RWPE1 (cell line): ENCODE measurements at places on chromosomes 11 and 22.
A peak's percentile ranks its signal among the peaks of the same experiment; 100 is the strongest.

GRCh38 chr11:66854729-66855211 is 2.1 kb upstream of the LRFN4 start:
- no peak for DNase-seq

DNA sequence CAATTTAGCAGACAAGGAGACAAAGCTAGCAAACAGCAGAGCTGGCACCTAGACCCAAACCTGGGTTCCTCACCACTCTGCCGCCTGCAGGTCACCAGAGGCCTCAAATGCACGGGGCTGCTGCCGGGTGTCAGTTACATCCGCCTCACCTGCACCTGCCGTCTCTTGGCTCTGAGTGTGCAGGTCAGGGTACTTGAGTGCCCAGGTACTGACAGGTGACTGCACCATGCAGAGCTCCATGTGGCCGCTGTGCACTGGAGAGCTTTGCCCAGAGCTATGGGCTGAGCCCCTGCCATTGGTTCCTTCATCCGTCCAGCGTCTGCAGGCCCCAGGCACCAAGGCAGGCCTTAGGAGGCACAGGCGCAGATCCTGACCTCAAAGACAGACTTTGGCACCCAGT is 35.0 kb downstream of the PDGFB start:
- no peak for DNase-seq

DNA sequence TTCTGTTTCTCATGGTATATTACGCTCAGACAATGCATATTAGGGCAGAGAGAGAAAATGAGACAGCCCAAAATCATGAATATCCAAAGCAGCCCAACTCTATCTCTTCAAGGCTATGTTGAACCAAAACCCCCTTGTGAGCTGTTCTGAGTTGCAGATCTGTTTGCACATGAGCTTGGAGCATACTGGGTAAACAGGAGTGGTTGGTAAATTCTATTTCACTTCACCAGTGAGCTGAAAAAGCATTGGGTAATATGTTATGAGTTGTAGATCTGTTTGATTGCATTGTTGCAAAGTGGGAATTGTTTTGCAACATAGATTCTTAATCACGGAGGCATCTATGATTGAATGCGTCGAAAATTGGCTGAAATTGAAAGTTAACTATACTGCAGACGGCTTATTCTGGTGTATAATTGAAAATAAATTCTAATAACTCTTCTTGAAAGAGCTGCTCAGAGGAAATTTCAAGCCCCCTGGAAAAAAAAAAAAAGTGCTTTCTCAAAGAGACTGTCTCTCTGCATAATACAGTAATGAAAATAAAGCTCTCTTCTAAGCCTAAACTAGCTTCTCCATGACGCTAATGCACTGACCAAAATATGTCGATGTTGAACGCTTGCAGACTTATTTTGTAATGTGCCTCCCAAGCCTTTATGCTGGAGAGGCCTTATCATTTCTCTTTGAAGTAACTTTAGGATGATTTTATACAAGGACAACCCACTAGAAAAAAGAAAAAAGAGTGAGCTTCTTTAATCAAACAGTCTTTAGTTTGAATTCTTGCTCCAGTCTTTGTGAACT is 263.7 kb downstream of the NTM start:
- no peak for DNase-seq

DNA sequence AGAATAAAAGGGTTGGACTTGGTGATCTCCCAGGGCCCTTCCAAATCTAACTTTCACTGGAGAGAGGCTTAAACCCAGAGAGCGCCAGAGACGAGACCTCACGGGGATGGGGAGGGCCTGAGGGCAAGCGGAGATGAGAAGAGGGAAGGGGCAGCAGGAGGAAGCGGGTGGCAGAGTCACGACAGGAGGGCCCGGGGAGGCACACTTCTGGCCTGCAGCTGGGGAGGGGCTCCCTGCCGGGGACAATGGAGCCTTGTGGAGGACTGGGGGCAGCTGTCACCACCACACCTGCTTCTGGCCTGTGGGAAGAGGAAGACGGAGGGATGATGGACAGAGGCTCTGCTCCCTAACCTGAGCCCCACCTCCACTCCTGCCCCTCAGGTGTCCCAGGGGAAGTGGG is 40.2 kb downstream of the PDE2A start:
- no peak for DNase-seq

GRCh38 chr22:37843741-37844089 is 419 bp downstream of the ANKRD54 start:
- DNase-seq: peak; percentile 25

DNA sequence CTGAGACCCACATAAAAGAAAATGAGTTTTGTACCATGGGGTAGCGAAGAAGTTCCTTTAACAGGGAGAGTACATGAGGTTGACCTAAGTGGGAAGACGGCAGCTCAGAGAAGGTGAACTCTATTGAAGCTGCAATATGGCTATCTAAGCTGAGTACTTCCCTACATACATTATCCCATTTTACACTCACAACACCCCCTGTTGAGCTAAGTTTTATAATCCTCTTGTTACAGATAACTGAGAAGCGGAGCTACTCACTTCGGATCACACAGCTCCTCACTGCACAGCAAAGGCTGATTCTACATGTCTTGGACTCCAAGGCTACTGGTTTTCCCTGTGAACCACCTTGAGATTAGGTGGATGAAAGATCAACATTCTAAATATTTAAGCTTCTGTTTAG is 8.2 kb upstream of the PIWIL4 start:
- DNase-seq: no peak

GRCh38 chr22:29956680-29957079 is 73.7 kb downstream of the MTMR3 start:
- DNase-seq: no peak

DNA sequence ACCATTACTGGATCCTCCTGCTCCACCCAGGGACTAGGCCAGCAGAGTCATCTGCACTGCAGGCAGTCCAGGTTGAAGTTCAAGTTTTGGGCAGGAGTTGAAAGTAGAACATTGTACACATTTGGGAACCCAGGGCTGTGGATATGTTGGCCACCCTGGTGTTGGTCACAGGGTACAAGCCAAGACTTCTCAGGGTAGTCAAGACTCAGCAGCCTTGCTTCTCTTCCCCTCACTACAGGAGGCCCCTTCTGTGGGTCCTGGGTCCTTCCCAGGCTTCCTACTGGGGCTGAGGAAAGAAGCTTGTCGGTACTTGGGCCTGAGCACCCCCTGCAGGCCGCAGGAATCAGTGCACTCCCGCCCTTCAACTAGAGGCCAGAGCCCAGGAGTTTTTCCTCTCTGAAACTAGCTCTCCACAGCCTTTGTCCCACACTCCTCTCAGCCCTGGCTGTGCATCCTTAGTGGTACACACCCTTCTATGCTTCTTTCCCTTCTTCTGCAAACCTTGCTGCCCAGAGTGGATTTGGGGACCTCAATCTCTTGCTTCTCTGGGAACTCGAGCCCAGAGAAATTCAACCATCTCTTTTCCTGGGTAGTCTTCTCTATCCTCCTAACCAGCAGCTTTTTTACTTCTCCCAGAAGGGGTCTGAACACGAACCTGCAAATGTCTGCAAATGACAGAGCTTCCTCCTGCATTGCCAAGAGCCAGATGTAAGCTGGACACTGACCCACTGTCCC is 2.6 kb upstream of the HPX start:
- DNase-seq: peak; percentile 46

DNA sequence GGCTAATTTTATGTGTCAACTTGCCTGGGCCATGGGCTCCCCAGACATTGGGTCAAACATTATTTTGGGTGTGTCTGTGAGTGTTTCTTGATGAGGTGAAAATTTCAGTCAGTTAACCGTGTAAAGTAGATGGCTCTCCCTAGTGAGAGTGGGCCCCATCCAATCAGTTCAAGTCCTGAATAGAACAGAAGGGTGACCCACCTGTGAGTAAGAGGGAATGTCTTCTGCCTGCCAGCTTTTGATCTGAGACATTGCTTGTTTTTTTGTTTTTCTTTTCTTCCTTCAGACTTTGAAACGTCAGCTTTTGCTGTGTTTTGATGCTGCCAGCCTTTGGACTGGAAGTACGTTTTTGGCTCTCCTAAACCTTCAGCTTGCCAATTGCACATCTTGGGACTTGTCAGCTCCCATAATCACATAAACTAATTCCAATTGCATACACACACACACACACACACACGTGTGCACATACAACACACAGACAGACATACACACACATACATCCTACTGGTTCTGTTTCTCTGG is 300.1 kb downstream of the CNTN5 start:
- DNase-seq: no peak

DNA sequence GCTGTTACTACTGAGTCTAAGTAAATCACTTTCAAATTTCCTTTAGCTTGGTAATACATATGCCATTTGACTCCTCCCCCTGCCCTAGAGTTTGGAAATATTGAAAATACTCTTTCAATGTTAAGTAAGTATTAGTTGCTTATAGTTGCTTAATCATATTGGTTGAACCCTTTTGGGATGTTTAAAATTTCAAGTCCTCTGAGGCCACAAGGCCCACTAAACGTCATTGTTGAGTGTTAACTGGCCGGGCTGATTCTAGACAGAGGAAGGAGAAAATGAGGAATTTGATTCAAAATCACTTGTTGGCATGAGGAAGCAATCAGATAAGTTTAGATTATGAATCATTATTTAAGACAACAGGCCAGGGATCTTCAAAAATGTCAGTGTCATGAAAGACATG is 8.5 kb downstream of the NAV2 start:
- no peak for DNase-seq

DNA sequence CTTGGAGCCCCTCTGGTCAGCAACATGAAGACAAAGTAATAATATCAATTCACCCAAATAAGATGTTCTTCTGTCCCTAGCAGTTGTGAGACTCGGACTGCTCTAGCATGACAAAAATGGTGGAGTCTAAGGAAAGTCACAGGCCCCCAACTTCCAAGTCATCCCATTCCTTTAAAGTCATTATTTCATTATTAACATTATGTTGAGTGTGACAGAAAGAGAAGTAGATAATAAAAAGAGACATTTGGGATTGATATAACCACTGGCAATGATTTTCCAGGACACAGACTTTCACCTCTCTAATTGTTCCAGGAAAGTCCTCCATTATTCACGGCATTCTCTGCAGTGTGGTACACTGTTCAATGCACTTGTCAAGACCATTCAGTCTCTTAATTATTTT is 1533.0 kb upstream of the TENM4 start:
- no peak for DNase-seq

DNA sequence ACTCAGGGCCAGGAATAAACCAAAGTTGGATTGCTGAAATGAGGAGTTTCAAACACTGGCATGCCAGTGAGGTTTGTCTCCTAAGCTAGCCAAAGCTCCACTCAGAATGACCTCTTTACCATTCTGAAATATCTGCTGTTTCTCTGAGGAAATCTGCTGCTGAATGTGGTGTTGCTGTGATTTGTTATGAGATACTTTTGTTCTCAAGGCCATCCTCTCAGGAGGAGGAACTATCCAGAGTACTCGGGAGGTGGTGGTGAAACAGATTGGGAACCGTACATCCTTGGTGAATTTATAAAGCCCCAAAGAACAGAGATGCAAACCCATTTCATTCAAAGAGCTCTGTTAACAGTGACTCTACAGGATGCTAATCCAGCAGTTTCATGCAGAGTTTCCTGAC is 50.5 kb downstream of the BDNF start:
- DNase-seq: no peak

DNA sequence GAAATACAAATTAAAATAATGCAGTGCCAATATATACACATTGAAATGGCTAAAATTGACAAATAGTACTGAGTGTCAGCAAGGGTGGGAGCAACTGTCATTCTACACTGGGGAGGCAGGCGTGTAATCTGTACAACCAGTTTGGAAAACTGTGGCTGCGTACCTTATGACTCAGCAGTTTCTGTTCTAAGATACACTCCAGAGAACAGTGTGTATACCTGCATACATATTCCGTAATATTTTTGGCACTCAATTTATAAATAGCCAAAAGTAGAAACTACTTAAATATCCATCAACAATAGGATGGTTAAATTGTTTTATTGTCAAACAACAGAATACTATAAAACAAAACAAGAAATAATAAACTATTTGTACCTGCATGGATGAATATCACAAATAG is 57.6 kb downstream of the RNF169 start:
- DNase-seq: no peak

- DNase-seq: peak; percentile 74
Observed at GRCh38 chr11:12331239-12331874, 46.0 kb upstream of the PARVA start.

GRCh38 chr22:39942439-39943230 is 17.6 kb upstream of the TMA7B start:
- DNase-seq: no peak

DNA sequence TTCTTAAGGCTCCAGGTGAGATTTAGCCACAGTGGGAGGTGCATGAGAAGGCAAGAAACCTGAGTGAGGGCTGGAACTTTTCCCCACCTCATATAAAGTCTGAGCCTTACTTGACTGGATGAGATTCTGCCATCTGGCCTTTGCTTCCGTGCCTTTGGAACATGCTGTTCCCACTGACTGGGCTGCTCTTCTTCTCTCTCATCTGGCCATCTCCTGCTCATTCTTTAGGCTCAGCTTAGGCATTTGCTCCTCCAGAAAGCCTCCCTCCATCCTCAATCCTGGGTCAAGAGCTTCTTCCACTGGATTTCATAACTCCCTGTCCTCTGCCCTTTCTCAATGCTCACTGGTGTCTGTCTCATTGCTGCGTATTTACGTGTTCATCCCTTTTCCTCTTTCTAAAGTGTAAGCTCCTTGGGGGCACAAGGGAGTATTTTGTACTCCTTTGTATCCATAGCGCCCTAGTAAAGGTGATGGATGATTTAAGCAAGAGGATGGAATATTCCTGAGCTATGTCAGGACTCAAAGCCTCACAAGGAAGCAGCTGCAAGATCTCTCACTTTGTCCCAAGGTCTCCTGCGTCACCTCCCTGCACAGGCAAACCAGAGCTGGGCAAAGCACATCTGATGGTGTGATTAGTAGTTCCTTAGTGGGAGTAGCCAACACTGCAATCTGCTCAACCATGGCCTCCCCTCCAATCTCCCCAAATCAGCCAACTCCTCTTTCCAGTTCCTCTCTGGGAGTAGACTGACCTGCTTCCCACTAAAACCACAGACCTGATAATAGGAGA is 15.3 kb downstream of the HSPA8 start:
- DNase-seq: no peak

- DNase-seq: no peak
Observed at GRCh38 chr11:11075515-11076171, 217.8 kb upstream of the ZBED5 start.

- DNase-seq: no peak
Observed at GRCh38 chr11:34866375-34866774, 49.8 kb downstream of the APIP start.

DNA sequence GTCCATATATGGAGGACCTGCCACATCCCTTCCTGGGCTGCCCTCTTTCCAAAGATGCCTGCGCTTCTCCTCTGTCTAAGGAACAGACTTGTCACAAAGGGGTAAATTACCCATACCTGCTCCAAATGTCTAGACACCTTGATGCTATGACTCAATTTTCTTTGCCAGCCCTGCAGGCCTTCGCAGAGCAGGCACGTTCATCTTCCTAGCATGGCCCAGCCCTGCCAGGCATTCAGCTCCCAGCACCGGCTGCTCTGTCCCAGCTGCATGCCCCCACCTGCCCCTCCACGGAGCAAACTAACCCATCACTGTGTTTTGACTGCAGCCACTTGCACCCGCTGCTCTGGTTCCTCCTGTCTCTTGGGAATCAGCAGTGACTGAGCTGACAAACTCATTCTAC is 526.1 kb downstream of the MIAT start:
- DNase-seq: no peak

- peak; percentile 13 for DNase-seq
Observed at GRCh38 chr11:75078233-75078632, 18.4 kb downstream of the OR2AT4 start.

- DNase-seq: no peak
Observed at GRCh38 chr22:31377612-31378011, 21.8 kb upstream of the DRG1 start.

- no peak for DNase-seq
Observed at GRCh38 chr11:9176550-9176949, 85.2 kb upstream of the SCUBE2 start.
